ENCODE measurements at places on chromosomes 4 and X.
A peak's percentile ranks its signal among the peaks of the same experiment; 100 is the strongest.

DNA sequence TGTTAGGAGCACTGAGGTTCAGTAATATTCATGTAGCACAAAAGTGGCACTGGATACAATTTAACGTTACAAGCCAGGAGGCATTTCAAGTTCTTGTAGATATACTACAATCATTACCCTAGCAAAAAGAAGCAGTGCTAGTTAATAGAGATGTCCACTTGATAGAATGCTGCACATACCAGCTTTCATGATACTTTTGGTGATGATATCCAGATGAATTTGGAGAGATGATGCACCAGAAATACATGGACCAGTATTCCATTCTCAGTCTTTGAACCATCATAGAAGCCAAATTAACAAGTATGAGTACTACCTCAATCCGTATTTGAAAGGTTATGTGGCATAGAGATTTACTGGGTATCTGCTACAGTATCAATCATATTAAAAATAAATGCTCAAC is 421.0 kb upstream of the MAGEB18 start:
- no peak overlapping the region for H3K4me3 ChIP-seq
- no peak overlapping the region for H3K27ac ChIP-seq
- H3K27me3 ChIP-seq: no peaks in the 10 kb centered on the region
- DNase-seq: no peak

DNA sequence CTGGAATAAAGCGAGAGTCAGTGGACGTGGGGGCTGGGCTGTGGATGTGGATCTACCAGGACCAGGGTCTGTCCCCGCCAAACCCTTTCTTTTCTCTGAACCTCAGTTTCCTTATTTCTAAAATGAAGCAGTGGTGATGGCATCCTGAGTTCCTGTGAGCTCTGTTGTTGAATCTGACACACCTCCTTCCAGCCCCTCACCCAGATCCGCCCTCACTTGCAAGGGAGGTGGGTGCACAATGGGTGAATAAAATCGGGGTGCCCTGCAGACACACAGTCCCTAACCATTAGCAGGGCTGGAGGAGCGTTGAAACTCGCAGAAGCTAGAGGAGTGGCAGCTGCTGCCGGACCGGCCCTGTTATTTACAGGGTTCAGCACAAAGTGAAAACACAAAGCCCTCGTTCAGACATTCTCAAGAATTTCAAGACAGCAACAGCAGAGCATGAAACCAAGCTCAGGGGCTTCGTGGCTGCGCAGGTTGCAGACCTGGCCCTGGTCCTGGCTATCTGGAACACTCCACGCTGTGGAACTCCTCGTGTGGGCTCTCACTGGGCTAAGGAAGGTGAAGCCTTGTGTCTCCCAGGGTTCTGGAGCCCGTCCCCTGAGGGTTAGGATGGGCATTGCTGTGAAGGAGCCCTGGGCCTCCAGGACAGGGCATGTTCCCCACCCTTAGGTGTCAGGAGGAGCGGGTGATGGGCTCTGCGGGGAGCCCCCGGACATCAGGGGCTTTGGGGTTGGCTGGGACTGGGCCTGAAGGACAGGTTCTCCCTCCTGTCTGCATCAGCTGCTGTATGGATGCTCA is 42.9 kb downstream of the PSAPL1 start:
- no peaks in the 10 kb centered on the region for H3K27me3 ChIP-seq
- H3K27ac ChIP-seq: no peak overlapping the region
- H3K36me3 ChIP-seq: no peaks in the 10 kb centered on the region
- no peak for DNase-seq

DNA sequence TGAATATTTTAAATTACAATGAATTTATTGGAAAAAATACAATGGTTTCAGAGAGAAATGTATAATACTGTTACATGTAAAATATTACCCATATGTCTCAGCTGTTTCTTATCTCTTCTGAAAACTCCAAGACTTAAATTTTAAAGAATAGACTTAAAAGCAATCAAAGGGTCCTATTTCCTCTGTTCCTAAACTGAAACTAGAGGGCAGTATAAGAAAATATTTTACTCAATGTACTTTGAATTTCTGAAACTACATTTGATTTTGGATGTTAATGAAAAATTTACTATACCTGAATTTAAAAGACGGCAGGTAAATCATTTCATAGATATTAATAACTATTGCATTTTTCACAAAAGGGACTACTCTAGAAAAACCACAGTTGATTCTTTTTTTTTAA is 200.2 kb downstream of the LRBA start:
- peaks cover 47% of the 10 kb centered on the region for H3K36me3 ChIP-seq
- H3K27me3 ChIP-seq: no peaks in the 10 kb centered on the region
- no peaks in the 10 kb centered on the region for H3K4me1 ChIP-seq

- H3K4me1 ChIP-seq: peaks cover 25% of the 10 kb centered on the region
- peak; percentile 13 for DNase-seq
- peak overlapping the region; percentile 75 for H3K4me3 ChIP-seq
- no peak overlapping the region for H3K27ac ChIP-seq
- no peaks in the 10 kb centered on the region for H3K27me3 ChIP-seq
- H3K36me3 ChIP-seq: peaks cover 16% of the 10 kb centered on the region
Measured at GRCh38 chr4:2259541-2260343, 2.2 kb downstream of the MXD4 start.

- no peak for DNase-seq
- H3K4me1 ChIP-seq: no peaks in the 10 kb centered on the region
- peaks cover 3% of the 10 kb centered on the region for H3K27me3 ChIP-seq
- H3K4me3 ChIP-seq: no peak overlapping the region
- no peak overlapping the region for H3K27ac ChIP-seq
- H3K36me3 ChIP-seq: no peaks in the 10 kb centered on the region
Measured at GRCh38 chr4:182680234-182680653, 236.9 kb downstream of the DCTD start.

DNA sequence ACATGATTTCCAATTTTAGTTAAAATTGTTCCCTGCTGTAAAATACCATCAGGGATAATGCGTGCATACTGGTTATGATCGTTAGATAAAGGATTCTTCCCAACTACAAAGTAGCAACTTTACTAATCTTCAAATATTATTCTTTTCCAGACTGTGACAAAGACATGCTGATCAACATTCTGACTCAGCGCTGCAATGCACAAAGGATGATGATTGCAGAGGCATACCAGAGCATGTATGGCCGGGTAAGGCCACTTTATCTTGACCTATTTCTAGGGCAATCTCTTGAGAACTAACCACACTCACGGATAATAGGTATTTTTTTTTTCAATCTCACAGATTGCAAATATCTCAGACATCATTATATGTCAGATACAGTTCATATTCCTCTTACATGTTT is 47.0 kb downstream of the ANXA10 start:
- no peaks in the 10 kb centered on the region for H3K36me3 ChIP-seq
- H3K4me3 ChIP-seq: no peak overlapping the region
- H3K4me1 ChIP-seq: no peaks in the 10 kb centered on the region
- no peak overlapping the region for H3K27ac ChIP-seq
- no peak for DNase-seq
- H3K27me3 ChIP-seq: peaks cover 4% of the 10 kb centered on the region

DNA sequence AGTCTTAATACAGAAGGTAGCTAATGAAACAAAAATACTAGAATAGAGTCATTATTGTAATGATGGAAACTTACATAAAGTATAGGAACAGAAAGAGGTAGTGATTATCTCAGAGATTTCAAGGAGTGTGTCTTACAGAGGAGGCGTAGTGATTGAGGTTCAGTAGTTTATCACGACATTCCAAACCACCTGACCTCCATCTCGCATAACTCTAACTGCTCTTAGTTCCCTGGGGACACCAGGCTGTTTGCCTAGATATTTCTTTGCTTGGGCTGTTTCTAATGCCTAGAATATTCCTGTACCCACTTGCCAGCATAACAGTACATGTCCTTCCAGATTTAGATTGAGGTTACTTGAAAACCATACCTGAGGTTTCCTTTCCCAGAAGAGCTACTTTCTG is 29.1 kb downstream of the STAG2 start:
- no peak for DNase-seq
- H3K27me3 ChIP-seq: no peaks in the 10 kb centered on the region
- peaks cover 16% of the 10 kb centered on the region for H3K36me3 ChIP-seq
- H3K4me3 ChIP-seq: no peak overlapping the region
- H3K27ac ChIP-seq: peak overlapping the region; percentile 16

DNA sequence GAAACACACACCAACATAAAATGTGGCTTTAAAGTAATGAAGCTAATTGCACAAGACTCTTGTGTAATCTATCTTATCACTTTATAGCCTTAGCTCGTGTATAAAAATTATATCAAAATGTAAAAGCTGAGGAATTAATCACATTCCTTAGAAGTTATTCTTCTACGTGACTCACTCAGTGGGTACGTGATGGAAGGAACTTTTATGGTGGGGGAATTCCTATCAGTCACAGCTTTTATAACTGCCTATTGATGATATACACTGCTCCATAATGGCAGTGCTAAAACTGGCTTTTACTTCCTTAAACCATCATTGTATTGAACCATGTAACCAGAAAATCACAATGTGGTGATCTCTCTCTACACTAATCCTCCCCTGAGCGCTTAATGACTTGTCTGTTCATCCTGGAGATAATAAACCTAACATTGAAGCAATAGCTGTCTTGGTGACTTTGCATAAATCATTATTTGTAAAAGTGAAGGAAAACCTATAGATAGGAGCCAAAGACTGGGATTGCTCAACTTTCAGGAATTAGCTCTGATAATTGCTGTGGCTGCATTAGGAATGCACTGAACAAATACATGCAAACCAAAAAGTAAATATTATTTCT is 276.7 kb downstream of the GBA3 start:
- no peak overlapping the region for H3K27ac ChIP-seq
- no peaks in the 10 kb centered on the region for H3K27me3 ChIP-seq
- DNase-seq: no peak

DNA sequence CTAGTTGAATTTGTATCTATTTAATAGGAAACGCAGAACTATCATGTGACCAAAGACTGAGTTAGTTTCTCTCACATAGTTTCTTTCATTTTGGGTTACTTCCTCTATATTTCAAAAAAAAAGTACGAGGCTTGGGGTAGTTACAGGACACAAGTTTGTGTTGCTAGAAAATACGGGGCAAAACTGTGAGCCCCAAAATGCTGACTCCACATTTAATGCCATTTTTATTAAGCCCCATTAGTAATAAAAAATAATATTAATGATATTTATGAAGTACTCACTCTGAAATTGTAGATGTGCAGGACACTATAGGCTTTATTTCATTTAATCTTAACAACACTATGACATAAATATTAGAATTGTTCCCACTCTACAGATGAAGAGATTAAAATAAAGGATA is 268.6 kb downstream of the DTHD1 start:
- no peak overlapping the region for H3K27ac ChIP-seq
- no peaks in the 10 kb centered on the region for H3K27me3 ChIP-seq
- H3K36me3 ChIP-seq: no peaks in the 10 kb centered on the region
- H3K4me3 ChIP-seq: no peak overlapping the region
- no peak for DNase-seq

DNA sequence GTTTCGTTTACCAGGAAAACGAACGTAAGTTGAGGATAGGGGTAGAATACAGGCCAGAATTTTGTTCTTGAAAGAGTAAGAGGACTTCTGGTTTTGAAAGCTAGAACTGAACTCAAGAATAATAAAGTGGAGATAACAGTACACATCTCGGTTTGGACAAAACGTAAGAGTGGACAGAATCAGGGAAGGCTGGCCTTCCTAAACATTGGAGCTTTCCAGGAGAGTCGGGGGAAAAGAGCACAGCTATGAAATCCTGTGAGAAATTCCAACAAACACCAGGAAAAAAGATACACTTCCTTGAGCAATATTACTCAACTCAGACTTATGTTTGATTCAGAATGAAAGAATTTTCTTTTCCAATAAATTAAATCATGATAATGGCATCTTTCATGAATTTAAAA is 1.2 kb downstream of the CTSO start:
- no peak for DNase-seq
- no peak overlapping the region for H3K27ac ChIP-seq
- peaks cover 26% of the 10 kb centered on the region for H3K4me1 ChIP-seq
- peaks cover 3% of the 10 kb centered on the region for H3K27me3 ChIP-seq
- peaks cover 11% of the 10 kb centered on the region for H3K36me3 ChIP-seq
- peak overlapping the region; percentile 50 for H3K4me3 ChIP-seq

GRCh38 chr4:162015090-162015489 is 148.7 kb downstream of the FSTL5 start:
- H3K4me3 ChIP-seq: no peak overlapping the region
- no peak overlapping the region for H3K27ac ChIP-seq
- no peaks in the 10 kb centered on the region for H3K4me1 ChIP-seq
- H3K36me3 ChIP-seq: no peaks in the 10 kb centered on the region

- peaks cover 69% of the 10 kb centered on the region for H3K36me3 ChIP-seq
- H3K4me1 ChIP-seq: peaks cover 29% of the 10 kb centered on the region
- DNase-seq: no peak
- no peak overlapping the region for H3K4me3 ChIP-seq
- no peak overlapping the region for H3K27ac ChIP-seq
Measured at GRCh38 chrX:2614911-2615310, 76.2 kb upstream of the CD99 start.

GRCh38 chr4:25258980-25259578 is 25.2 kb downstream of the PI4K2B start:
- H3K4me3 ChIP-seq: no peak overlapping the region
- H3K36me3 ChIP-seq: peaks cover 61% of the 10 kb centered on the region
- H3K27me3 ChIP-seq: no peaks in the 10 kb centered on the region
- no peak overlapping the region for H3K27ac ChIP-seq
- no peak for DNase-seq

Measured in activated B cell treated with CpG ODN at 0.5 μM for 24 hours (primary cell).